T-helper 22 cell (primary cell): ENCODE measurements at places on chromosomes 2 and 18.
A peak's percentile ranks its signal among the peaks of the same experiment; 100 is the strongest.

- DNase-seq, result no peak
These were observed 74.5 kb downstream of the RTP5 start for GRCh38 chr2:241943961-241944575.

- no peak for DNase-seq
These were observed 34.2 kb upstream of the CTDP1 start for GRCh38 chr18:79645291-79645983.

GRCh38 chr2:120258196-120258595, 5.5 kb downstream of the RALB start:
- DNase-seq, result no peak

DNA sequence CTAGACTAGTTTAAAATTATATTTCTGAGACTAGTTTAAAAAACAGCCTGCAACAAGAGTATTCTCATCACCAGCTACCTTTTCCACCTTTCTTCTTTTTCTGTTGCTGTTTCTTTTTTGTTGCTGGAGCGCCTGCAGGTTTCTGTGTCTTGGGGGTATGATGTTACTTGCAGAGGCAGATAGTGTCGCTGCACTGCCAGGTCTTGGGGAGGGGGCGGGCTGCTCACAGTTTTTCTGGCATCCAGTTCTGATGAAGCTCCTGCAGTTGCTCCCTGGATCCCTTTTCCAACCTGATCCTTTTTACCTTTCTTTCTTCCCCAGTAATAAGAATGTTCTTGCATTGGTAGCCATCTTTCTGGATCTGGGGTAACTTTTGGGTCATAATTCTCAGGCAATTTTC, 8.0 kb upstream of the C18orf32 start:
- DNase-seq, result no peak

GRCh38 chr2:19059076-19059475, 299.3 kb downstream of the OSR1 start:
- DNase-seq, result no peak

GRCh38 chr2:27776097-27776496, 4.6 kb downstream of the MRPL33 start:
- DNase-seq, result no peak

- no peak for DNase-seq
These were observed 124.1 kb upstream of the SLC38A11 start for GRCh38 chr2:165079432-165079831.

- no peak for DNase-seq
These were observed 96.7 kb downstream of the AP1S3 start for GRCh38 chr2:223740679-223741078.

DNA sequence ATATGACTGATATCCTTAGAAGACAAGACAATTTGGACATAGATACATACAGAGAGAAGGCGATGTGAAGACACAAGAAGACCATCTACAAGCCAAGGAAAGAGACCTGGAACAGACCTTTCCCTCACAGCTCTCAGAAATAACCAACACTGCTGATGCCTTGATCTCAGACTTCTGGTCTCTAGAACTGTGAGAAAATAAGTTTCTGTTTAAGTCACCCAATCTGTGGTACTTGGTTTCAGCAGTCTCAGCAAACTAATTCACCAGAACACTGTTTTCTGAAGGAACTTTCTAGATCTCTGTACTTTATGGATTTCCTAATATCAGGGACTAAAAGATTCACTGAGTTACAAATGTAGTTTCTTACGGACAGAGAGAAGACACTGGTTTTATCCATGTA, 58.8 kb downstream of the NAB1 start:
- no peak for DNase-seq

DNA sequence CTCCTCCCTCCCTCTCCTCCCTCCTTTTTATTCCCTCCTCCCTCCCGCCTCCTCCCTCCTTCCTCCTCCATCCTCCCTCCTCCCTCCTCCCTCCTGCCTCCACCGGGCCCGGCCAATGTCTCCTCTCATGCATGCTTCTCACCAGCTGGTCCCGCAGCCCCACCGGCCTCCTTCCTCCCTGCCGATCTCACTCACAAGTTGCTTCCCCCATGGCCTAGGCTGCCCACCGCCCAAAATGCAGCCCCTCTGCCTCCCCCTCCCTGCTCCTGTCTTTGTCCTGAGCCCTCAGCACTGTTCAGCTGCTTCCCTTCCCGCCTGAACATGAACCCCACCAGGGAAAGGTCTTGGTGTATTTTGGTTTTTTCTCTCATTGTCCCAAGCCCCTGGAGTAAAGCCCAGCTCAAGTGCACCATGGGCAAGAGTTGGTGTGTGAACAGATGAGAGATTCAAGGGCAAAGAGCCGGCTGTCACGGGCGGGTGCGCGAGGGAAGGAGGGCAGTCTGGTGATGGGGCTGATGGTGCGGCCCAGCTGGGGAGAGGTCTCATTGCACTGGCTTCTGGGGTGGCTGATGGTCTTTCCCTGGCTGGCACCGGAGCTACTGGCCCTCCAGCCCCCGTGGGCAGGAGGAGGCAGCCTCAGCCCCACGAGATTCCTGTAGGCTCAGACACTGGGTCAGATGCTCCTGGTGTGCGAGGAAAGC, 117.6 kb downstream of the TWIST2 start:
- DNase-seq, result no peak

DNA sequence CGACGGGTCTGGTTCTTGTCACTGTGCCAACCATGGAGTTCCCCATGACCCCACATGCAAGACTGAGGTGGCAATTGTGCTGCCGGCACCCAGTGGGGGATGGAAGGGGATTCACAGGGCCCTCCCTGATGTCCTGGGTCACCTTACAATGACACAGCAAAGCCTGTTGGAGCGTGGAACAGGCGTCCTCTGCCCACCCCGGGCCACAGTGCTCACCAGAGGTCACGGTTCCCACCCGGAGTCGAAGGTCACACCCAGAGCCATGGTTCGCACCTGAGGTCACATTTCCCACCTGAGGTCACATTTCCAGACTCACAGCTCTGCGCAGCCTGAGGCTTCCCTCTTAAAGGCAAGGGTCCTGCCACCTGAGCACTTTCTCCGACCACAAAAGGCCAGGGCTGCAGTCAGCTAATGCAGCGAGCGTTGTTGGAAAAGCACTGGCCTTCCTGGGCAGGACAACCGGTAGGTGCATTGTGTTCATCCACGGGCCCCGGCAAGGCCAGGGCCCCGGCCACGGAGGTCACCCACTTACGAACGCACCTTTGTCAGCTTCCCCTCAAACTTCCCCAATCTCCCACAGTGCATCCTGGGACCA, 24.0 kb downstream of the KIF1A start:
- DNase-seq, result no peak

GRCh38 chr2:43221763-43222474, 4.5 kb downstream of the ZFP36L2 start:
- peak; percentile 57 for DNase-seq

DNA sequence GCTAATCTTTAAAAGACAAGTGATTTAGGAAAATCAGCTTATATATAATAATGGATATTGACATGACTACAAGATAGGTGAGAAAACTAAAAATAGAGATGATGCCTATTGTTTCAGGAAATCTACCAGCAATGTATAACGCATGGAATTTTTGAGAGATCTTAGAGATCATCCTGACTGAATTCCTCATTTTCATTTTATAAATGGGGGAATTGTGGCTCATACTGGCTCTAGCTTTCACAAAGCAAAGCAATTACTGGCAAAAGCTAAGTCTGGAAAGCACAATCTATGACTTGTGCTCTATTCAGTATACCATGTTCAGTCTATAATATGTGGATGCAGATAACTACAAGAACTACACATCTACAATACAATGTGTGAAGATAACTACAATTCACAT, 51.9 kb upstream of the FANCL start:
- no peak for DNase-seq

GRCh38 chr18:35605686-35606417, 24.3 kb downstream of the GALNT1 start:
- DNase-seq, result no peak

- DNase-seq, result no peak
These were observed 73.1 kb downstream of the INHBB start for GRCh38 chr2:120419073-120419472.

- DNase-seq, result no peak
These were observed 81.2 kb downstream of the ORC4 start for GRCh38 chr2:147939313-147939712.

- no peak for DNase-seq
These were observed 78.7 kb upstream of the ITGA6 start for GRCh38 chr2:172348555-172349288.

GRCh38 chr2:52658598-52658997, 1109.0 kb upstream of the CHAC2 start:
- DNase-seq, result no peak

DNA sequence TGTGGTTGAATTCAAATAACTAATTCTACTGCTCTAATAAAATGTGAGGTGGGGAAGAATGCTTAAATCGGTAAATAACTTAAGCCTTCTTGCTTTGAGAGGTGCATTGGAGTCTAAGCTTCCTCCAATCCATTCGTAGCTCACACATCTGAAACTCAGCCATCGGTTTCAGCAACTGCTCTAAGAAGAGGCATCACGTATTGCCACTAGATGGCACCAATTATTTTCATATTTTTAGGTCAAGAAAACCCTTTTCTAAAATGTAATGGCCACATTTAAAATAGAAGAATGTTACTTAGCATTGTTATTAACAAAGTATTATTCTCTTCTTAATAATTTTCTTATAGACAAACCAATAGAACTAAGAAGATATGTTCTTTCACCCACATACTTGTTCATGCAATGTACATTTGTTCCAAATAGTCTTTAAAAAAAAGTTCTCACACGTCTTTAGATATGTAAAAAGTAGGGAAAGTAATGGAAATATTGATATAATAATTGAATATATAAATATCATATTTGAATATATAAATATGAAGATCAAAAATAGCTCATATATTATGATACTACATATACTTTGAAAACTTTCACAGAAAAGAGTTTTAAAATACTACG, 229.8 kb downstream of the CCDC178 start:
- no peak for DNase-seq

GRCh38 chr2:183389546-183390080, 265.4 kb downstream of the NUP35 start:
- no peak for DNase-seq

- DNase-seq, result no peak
These were observed 14.8 kb upstream of the CNDP1 start for GRCh38 chr18:74519320-74520095.

- DNase-seq, result no peak
These were observed 66.0 kb downstream of the HPCAL1 start for GRCh38 chr2:10368491-10369231.

DNA sequence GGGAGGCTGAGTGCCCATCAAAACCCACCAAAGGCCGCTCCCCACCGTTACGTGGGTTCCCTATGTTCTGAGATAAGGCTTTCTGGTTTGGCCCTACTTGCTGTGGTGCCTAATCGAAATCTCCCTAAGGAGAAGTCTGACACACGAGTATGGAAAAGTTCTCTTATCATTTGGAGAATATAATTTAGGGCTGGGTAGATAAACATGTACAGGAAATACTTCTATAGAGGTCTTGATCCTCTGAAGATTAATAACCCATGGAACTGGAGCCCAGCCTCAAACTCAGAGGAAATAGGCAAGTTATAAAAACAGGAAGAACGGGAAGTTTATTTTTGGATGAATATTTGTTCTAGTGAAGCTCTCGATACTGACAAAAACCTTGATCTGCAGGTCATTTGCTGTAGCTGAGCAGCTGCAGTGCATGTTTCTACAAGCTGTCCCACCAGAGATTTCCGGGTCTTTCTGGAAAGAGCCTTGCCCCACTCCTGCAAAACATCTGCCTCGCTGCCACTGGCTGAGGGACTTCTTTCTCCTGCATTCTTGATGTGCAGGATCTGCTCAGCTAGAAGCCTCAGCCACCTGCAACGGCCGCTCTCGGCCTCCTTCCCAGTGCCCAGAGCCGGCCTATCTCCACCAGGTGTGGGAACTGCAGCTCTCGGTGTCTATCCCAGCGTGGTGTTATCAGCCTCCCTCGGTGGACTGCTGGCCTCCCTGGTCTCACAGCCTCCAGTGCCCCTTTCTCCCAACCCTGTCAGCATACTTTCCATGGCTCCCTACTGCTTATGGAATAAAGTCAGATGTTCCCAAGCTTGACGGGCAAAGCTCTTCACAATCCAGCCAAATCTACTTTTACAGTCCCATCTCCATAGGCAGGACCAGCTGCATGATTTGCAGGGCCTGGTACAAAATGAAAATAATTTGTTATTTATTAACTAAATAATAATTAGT, 48.6 kb downstream of the SPRED2 start:
- DNase-seq, result no peak

- DNase-seq, result no peak
These were observed 41.9 kb downstream of the ZNF521 start for GRCh38 chr18:25310045-25310444.

GRCh38 chr2:148533685-148534084, 110.9 kb upstream of the EPC2 start:
- no peak for DNase-seq

DNA sequence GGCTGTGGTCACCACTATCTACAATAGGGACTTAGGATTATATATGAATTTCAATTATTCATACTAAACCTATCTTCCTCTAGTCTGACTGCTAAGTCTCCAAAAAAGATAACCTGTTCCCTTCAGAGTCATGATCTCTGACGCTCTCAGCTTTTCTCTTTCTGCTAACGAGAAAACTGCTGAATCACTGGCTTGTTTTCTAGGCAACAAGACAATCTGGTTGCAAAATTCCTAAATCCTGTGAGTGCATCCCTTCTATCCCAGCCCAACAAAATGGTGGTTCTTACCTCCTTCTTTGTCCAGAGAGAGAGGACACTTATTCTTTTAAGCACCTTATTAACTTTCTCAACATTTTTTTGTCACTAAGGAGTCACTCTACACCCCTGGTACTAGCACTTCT, 312.3 kb upstream of the PKDCC start:
- DNase-seq, result no peak

DNA sequence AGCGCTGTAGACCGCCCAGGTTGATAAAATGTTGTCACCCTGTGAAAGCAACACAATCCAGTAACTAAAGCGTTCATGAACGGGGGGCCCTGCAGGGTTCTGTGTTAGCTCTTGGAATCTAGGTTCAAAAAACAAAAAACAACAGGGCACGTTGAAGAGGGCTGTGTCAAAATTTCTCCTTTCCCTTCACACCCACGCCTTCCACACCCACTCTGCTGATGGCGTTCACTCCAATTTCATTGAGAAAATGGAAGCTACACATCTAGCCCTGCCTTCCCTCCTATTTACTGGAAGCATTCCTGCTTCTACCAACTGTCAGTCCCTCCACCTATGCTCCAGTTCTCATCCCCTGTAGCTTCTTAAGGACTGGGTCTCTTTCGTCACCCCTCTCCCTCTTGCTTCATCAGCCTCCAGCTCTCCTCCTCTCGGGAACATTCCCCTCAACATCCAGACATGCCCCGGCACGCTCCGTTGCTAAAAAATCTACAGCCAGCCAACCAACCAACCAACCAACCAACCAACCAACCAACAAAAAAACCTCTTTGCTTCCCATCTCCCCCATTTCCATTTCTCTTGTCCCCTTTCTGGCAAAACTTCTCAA, 98.4 kb upstream of the SP3 start:
- DNase-seq, result no peak
